T-helper 9 cell (primary cell): ENCODE measurements at places on chromosomes 1 and 21.

DNA sequence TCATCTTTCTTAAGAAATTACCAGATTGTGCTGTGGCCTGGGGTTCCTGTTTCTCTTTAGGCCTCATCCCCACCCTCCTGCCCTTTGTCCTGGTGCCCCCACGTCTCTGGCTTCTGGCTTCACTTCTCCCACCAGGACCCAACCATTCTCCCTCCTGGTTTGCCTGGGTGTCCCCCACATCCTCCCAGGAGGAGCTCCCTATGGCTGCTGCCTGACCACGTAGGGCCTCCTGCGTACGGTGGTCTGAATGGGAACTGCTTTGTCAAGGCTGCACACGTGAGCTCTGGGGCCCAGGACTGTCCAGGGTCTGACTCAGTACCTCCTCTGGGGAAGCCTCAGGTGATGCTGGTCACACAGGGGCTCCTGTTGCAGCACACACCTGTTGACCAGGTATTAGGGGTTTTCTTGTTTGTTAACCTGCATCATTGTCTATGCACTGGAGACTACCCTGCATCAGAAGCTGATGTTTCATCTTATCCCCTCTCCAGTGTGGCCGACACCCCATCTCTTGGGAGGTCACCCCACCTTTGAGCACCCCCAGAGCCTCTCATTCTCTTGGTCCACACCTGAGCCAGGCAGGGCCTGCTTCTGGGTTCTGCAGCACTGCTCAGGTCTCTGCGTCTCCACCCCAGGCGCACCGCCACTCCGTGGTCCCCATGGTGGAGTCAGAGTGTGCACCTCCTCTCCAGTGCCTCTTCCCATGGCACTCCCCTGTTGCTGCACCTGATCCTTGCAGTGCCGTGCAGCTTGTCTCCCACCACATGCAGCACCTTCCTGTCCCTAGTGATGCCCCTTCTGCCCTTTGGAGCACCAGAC is 65.8 kb downstream of the S100B start:
- DNase-seq, result no peak

GRCh38 chr1:153348511-153349362 is at the start of gene PGLYRP4:
Gene PGLYRP4 (minus strand): TSS chr1:153348841. CDS start chr1:153347932, 909 bp downstream.
- DNase-seq, result no peak

DNA sequence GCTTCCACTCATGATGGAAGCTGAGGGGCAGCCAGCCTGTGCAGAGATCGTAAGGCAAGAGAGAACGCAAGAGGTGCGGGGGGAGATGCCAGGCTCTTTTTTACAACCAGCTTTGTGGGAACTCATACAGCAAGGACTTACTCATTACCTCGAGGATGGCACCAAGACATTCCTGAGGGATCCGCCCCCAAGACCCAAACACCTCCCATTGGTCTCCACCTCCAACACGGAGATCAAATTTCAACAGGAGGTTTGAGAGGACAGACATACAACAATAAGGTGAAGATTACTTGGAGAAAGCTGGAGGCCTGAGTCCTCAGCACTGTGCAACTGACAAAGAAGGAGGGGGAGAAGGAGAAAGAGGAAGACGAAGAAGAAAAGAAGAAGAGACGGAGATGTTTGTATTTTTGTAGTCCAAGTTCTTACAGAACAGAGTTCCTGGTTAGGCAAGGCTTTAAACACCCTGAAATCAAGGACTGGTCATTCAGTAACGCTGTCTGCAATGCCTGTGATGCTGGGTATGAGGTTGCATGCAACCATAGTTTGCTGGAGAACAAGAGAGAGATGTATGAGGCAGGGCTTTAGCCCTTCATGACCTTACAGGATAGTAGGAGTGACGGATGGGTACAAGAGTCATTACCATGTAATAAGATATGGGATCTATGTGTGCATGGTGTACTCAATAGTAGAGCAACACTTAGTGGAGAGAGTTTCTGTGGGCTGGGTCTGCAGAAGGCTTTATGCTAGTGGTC is 19.7 kb upstream of the GALNT2 start:
- no peak for DNase-seq

GRCh38 chr1:245388687-245389086 is 233.9 kb downstream of the KIF26B start:
- DNase-seq, result no peak

DNA sequence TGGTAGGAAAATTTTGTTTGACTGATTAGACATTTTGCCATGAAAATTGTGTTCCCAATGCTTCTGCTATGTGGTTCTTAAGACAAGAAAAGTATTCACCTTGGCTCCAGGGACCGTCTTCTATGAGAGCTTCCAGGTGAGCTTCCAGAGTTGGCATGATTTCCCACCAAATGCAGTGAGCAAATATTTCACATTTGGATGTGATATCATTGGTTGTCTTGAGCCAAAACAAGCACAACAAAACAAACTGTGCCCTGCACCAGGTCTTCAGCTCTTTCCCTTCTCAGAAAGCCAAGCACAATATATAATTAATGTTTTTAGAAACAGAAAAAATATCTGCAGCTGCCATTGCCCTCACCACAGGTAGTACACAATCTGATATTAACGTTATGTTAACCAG is 1009.0 kb downstream of the PLA2G4A start:
- DNase-seq, result no peak

GRCh38 chr1:33255347-33256220 is 708 bp upstream of the ZNF362 start:
- DNase-seq, result peak; percentile 22

DNA sequence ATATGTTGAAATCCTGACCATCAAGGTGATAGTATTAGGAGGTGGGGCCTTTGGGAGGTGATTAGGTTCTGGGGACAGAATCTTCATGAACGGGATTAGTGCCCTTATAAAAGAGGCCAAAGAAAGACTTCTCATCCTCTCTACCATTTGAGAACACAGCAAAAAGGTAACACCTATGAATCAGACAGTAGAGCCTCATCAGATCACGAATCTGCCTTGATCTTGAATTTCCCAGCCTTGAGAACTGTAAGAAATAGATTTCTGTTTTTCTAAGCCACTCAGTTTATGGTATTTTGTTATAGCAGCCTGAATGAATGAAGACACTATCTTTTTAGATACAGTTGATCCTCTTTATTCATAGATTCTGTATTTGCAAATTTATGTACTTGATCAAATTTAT is 206.9 kb upstream of the EDN2 start:
- no peak for DNase-seq

- DNase-seq, result no peak
These were observed 92.0 kb upstream of the RALGPS2 start for GRCh38 chr1:178633056-178633455.

DNA sequence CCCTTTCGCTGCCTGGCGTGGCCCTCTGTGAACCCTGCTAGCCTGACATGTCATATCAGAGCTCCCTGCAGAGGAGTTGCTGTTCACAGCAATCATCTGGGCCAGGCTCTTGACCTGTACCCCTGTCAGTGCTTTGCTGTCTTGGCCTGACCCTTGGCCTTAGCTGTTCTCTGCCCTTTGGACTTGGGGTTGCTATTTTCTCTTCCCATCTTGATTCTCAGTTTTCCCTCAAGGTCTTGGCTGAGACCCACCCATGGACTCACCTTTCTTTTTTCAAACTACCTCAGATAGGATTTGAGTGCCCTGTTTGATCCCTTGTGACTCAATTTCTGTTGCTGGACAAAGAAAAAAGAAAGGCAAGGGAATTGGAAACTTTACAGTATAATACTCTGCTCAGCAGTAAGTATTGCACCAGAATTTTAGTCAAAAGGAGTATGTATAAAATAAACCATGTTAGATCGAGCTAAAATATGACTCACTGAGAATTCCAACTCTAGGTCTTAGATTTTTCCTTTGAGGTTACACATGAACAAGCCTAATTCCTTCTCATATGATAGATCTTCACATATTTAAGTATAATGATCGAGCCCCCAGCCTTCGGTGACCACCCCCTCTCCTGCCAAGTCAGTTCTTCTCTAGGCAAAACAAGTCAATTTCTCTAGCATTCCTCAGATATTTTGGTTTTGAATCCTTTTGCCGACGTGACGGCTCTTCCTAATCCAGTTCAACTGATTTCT is 110.5 kb downstream of the NGF start:
- DNase-seq, result no peak

DNA sequence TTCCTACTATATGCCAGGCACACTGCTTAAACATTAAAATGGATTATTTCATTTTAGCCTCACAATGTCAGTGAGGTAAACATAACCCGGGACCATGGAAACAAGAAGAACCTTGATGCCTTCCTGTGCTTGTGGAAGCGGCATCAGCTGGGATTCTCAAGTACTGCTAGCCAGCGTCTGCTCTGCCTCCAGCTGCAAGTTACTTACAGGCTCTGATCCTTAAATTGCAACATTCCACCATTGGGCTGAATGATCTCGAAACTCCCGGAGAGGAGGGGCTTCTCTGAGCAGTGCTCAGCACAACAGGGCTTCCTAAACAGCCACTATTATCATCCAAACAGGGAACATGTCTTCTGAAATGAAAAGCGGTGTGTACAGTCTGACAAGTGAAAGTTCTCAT is 6.7 kb upstream of the MAN1C1 start:
- no peak for DNase-seq

- no peak for DNase-seq
These were observed 127.2 kb upstream of the GJB5 start for GRCh38 chr1:34627465-34628240.

DNA sequence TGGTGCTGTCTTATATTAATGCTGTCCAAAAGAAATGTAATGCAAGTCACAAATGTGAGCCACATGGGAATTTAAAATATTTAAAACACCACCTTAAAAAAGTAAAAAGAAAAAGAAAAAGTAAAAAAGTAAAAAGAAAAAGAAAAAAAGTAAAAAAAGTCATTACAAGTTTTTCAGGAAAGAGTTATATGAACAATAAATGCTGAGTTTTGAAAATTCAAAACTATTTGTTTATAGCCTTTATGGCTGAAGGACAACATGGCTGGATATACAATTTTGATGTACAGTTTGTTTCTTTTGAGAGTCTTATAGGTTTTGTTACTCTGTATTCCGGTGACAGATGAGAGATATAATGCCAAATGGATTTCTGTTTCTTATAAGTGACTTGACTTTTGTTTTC is 29.1 kb downstream of the GPR88 start:
- DNase-seq, result no peak

- DNase-seq, result no peak
These were observed 12.5 kb upstream of the MYOC start for GRCh38 chr1:171664976-171665375.

DNA sequence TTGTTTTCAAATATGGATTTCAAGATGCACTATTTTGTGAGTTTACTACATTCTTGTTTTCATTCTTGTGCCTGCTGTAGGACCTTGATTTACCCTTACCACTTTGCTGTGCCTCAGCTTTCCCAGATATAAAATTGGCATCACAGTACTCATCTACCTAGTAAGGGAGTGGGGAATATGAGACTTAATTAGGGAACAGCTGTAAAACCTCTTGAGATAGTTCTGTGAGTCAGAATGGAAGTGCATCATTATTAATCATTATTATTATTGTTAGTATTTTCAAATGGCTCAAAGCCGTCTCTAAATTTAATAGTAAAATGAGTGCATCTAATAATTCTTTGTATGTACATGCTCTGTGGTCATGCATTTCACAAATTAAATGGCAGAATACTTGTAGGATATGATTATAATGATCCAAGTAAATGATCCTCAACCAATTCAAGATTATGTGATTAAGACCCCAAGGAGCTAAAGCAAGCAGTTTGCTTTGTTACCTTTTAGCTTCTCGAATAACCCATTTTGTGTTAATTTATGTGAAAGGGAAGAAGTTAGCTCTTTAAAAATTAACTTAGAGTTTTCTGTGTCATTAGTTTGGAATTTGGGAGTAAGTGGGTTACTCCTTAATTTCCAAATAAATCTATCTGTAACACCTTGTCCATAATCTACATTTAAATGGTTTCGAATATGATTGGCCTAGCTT is 155.4 kb downstream of the NFIA start:
- DNase-seq, result no peak

GRCh38 chr1:33842348-33842747 is 21.5 kb upstream of the HMGB4 start:
- no peak for DNase-seq

DNA sequence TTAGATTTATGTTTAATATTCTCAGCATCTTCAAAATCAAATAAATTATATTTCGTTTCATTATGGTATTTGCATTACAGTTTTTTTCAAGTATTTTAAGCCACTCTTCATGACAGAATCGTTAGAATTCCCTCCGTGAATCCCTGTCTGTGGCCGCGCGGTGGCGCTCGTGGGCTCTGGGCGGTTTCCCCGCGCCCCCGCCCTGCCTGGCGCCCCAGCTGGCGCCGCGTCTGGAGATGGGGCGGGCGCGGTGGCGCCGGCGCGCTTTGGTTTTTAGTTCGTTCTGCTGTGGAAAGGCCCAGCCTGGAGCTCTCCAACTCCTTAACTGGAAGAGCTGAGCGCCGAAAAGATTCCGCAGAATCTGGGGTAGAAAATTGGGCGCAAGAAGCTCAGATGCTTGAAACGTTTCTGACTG is 25.7 kb downstream of the PRMT2 start:
- peak; percentile 32 for DNase-seq

DNA sequence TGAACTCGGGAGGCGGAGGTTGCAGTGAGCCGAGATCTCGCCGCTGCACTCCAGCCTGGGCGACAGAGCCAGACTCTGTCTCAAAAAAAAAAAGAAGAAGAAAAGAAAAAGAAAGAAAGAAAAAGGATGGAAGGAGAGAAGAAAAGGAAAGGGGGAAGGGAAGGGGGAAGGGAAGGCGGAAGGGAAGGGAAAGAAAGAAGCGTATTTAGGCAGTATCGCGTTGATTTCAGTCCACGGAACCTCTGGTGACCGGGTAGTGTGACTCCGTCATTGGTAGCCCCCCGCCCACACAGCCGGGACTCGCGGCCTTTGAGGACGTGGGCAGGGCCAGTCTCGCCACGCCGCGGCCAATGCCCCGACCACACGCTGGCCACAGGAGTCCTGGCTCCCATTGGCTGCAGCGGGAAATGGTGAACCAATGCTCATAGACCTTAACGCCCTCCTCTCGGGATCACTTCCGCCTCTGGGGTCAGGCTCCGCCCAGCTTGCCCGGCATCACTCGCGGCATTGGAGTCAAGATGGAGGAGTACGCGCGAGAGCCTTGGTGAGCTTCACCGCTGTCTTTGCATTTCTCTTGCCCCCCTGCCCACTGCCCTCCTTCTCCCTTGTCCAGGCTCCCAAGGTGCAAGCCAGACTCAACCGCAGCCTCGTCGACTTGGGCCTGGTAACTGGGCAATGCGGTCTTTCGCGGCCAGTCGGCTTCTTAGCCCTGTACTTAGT is at the start of gene TIMM17A:
Gene TIMM17A (plus strand): TSS at position 495 of the 720 bp plus-strand sequence. CDS start 24 bp downstream, at position 519.
- DNase-seq, result peak; percentile 87

DNA sequence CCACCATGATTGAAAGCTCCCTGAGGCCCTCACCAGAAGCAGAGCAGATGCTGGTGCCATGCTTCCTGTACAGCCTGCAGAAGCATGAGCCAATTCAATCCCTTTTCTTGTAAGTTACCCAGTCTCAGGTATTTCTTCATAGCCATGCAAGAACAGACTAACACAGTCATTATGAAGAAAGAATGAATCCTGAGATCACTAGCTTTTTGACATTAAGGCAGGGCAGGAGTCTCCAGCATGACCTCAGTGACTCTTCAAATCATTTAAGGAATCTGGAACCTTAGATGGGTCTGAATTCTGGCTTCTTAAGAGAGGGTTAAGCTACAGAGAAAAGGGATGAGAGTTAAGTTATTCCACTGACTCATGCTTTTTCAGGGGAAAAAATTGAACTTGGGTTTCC is 79.0 kb downstream of the PTPN14 start:
- DNase-seq, result no peak

- no peak for DNase-seq
These were observed 190.6 kb upstream of the ZNHIT6 start for GRCh38 chr1:85898861-85899260.
